ENCODE measurements at places on chromosomes 5 and 9. TPM values are rescaled to one million over a fixed set of nuclear protein-coding genes. Genes with fewer than 3 reads are reported as not detected.

Gene RPL12
- 605 TPM for total RNA-seq

Gene SPATA9
- not detected for total RNA-seq

Gene RNF183
- total RNA-seq: not detected

Gene COL23A1
- total RNA-seq: 27.4 TPM

Gene IFNA2
- total RNA-seq: not detected

Gene ARID3C
- not detected for total RNA-seq

Gene C5orf58
- 1.0 TPM for total RNA-seq

Gene TMEM174
- not detected for total RNA-seq

Gene PCDHB15
- total RNA-seq: 2.8 TPM

Gene ARHGEF37
- total RNA-seq: 22.8 TPM

Gene GPR21
- total RNA-seq: 0.58 TPM

Gene OGN
- 19.2 TPM for total RNA-seq

Gene GDA
- 0.85 TPM for total RNA-seq

Gene CDKN2B
- total RNA-seq: 0.82 TPM

Gene SPATA31A3
- not detected for total RNA-seq

Gene FOXD4L5
- 0.08 TPM for total RNA-seq

Gene NUTM2F
- total RNA-seq: not detected

Gene TAF11L5
- not detected for total RNA-seq

Gene PCDHGC4
- 1.8 TPM for total RNA-seq

Gene SLCO6A1
- not detected for total RNA-seq

Gene PTGES
- total RNA-seq: 1.9 TPM

Gene SMIM3
- total RNA-seq: 15.7 TPM

Gene TGFBI
- total RNA-seq: 43.4 TPM

Gene PTGER4
- total RNA-seq: 6.2 TPM

Gene GABRA6
- total RNA-seq: not detected
